Heart left ventricle (tissue), 16 donors: ENCODE measurements at places on chromosomes 12 and 14.

DNA sequence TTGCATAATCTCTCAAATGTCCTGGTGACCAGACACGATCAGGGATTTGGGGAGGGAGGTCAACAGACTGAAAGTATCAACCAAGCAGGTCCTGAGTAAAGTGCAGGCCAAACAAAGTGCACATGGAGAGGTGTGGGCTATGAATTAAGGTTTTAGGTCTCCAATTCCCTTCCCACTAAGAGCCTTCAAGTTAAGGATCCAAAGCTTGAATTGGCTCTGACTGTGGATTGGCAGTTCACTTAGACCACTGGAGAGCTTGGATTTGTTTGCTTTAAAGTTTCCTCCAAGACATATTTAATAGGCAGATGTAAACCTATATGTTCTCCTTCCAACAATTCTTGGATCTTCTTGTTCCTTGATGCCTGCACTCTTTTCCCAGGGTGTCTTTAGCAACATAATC is 129.6 kb upstream of the IGF1 start:
- DNase-seq: no peak
- H3K4me3 ChIP-seq: no peak overlapping the region
- no peaks in the 10 kb centered on the region for H3K4me1 ChIP-seq
- no peak overlapping the region for H3K27ac ChIP-seq
- H3K27me3 ChIP-seq: no peaks in the 10 kb centered on the region

DNA sequence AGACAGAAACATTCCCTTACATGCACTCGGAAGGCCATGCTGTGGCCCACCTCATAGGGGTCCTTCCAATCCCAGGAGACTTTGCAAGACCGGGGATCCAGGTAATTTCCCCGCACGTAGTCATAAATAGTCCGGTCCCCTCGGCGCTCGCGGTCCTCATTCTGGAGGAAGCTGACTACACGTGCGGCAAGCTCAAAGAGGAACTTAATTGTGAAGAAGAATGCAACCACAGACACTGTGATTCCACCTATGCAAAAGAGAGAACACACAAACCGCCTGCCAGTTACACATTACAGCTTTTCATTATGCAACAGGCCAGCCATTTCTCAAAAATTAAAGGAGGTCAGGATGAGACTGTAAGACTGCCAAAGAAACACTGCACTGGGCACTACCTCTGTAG is 28.4 kb downstream of the AREL1 start:
- peaks cover 9% of the 10 kb centered on the region for H3K4me1 ChIP-seq
- H3K36me3 ChIP-seq: peaks cover 14% of the 10 kb centered on the region
- DNase-seq: peak; percentile 31
- no peaks in the 10 kb centered on the region for H3K27me3 ChIP-seq
- no peak overlapping the region for H3K27ac ChIP-seq

DNA sequence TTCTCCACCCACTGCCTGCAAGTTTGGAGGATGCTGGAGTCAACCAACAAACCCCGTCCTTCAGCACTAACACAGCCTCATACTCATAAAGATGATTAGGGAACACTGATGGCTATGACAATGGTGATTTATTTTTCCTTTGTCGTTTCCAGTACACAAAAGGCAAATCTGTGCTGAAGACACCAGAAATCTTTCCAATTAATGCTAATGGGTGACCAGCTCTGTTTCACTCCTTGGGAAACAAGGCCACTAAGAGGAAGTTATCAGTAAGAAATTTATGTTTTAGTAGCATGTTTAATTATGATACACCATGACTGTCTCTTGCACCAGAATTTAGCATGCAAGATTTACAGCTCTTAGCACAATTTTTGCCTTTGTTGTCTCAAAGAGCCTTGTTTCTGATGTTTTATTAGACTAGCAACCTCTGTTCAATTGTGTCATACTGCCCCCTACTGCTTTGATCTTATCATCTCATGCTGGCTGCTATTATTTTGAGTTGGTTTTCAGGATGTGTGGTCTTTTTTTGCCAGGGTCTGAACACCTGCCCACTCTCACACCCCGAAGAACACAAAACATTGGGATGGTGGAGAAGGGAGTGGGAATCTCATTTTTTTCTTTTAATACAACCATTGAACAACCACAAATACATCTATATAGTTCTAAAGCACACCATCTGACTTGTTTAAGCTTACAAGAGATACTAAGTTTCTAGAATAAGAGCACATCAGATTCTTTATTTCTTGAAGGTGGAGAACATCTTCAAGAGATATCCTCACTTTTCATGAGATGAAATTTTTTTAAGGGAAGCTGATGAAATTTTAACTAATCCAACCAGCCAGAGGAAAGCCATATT is 160.9 kb downstream of the SPTSSA start:
- no peak for DNase-seq
- no peak overlapping the region for H3K4me3 ChIP-seq
- H3K27me3 ChIP-seq: no peaks in the 10 kb centered on the region
- no peaks in the 10 kb centered on the region for H3K4me1 ChIP-seq
- no peak overlapping the region for H3K27ac ChIP-seq
- H3K36me3 ChIP-seq: no peaks in the 10 kb centered on the region

DNA sequence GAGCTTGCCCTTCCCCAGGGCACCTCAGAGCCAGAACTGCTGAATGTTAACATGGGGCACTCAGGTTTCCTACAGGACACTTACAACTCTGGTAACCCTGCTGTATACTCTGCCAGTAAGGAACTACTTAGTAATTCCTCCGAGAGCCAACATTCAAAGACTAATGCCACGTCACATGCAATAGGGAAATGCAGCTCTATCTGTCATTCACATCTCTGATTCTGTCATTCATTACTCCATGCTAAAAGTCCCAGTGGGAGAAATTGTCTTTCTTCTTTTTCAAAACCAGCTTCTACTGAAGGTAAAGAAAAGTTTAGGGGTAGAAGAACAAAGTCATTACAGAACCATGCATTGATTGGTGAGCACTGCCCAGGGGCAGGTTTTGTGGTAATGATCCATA is 189.2 kb downstream of the DAD1 start:
- DNase-seq: no peak
- H3K4me1 ChIP-seq: peaks cover 7% of the 10 kb centered on the region
- H3K4me3 ChIP-seq: no peak overlapping the region
- H3K27ac ChIP-seq: no peak overlapping the region

- no peaks in the 10 kb centered on the region for H3K36me3 ChIP-seq
- H3K27me3 ChIP-seq: no peaks in the 10 kb centered on the region
- no peak for DNase-seq
- no peak overlapping the region for H3K27ac ChIP-seq
Observed at GRCh38 chr12:26548227-26548626, 284.8 kb downstream of the ITPR2 start.

DNA sequence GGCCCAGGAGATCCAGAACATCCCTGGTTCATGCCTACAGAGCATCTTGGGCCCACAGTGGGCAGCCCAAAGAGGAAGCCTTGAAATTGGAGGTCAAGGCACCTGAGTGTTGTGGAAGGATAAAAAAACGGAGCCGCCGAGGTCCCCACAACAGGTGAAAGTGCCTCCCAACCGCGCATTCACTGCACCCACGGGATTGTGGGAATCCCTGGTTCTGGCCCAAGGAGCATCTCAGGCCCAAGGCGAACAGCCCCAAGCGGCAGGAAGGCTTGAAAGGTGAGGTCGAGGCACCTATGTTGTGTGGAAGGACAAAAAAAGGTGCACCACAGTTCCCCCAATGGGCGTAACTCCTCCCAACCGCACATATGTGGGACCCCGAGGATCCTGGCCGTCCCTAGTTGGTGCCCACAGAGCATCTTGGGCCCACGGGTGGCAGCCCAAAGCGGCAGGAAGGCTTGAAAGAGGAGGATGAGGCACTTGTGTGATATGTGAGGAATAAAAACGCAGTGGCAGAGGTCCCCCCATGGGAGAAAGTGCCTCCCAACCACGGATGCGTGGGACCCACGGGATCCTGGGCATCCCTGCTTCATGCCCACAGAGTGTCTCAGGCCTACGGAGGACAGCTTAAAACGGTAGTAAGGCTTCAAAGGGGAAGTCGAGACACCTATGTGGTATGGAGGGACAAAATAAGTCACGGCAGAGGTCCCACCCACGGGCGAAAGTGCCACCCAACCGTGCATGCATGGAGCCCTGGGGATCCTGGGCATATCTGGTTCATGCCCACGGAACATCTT is 583.9 kb downstream of the ALG10 start:
- H3K4me1 ChIP-seq: no peaks in the 10 kb centered on the region
- H3K36me3 ChIP-seq: no peaks in the 10 kb centered on the region
- DNase-seq: no peak
- no peak overlapping the region for H3K4me3 ChIP-seq
- H3K27me3 ChIP-seq: no peaks in the 10 kb centered on the region

DNA sequence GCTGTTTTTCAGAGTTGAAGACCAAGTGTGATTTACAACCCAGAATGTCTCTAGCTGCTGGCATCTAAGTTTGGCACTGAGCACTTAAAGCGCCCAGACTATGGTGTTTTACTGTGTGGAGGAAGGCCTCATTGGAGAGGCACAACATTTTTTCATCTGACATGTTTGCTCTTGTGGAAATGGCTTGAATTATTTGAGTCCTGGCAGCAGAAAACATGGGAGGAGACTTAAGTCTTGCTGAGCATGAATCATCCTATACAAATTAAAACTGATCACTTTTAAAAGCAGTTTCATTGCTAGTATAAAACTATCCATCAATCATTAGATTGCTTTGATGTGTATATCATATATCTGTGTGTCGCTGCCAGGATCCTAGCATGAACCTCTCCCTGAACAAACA is 85.9 kb upstream of the REP15 start:
- H3K4me3 ChIP-seq: no peak overlapping the region
- H3K4me1 ChIP-seq: peaks cover 74% of the 10 kb centered on the region
- no peak for DNase-seq
- no peak overlapping the region for H3K27ac ChIP-seq
- no peaks in the 10 kb centered on the region for H3K36me3 ChIP-seq

DNA sequence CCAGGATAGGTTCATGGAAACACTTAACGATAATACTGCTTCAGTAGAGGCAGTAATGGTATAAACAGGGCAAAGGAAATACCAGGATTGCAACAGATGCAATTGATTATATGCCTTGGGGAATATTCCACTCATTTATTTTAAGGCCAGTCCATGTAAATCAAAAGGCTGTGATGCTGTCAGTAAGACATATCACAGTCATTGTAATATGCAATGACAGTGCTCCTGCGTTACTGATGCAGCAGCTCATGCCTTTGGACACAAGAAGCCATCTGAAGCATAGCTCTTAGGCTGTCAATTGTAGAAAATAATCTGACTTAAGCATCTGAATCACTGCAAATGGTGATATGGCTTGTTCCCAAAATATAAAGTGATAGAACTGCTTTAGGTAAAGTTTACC is 674.8 kb downstream of the TMTC2 start:
- no peaks in the 10 kb centered on the region for H3K27me3 ChIP-seq
- H3K27ac ChIP-seq: no peak overlapping the region
- no peaks in the 10 kb centered on the region for H3K4me1 ChIP-seq
- DNase-seq: no peak
- no peaks in the 10 kb centered on the region for H3K36me3 ChIP-seq

GRCh38 chr12:125981610-125982253 is 916.5 kb downstream of the AACS start:
- no peak overlapping the region for H3K4me3 ChIP-seq
- peaks cover 31% of the 10 kb centered on the region for H3K27me3 ChIP-seq
- H3K36me3 ChIP-seq: no peaks in the 10 kb centered on the region
- no peak for DNase-seq
- no peaks in the 10 kb centered on the region for H3K4me1 ChIP-seq

DNA sequence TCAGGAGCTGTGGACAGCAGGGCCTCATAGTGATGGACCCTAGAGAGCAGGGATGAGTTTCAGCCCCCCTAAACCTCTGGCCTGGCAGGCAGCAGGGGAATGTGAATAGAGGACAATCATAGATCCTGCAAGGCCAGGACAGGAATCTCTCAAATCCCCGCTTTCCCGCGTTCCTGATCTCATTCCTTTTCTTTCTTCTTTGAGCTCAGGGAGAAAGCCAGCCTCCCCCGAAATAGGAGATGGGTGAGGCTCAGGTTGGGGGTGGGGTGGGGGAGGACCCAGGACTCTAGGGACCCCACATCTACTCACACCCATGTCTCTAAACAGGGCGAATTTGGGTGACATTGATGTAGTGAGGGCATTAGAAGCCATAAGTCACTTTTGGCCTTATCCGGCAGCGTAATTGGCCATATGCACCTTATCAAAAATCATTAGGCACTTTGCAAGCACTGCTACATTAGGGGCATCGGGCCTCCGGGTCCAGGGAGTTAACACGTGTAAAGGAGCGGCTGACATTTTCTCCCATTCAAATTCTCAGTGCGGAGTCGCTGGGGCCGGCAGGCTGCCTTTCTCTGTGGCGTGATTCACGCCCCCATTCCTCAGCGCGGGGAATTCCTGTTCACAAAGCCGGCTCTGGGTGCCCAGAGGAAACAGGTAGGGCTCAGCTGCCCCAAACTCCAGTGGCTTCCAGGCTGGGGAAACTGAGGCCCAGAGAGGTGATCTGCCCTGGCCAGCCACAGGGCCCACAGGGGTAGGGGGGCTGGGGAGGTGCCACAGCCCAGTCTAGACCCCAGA is 1.5 kb downstream of the LHX5 start:
- peaks cover 100% of the 10 kb centered on the region for H3K27me3 ChIP-seq
- peaks cover 15% of the 10 kb centered on the region for H3K4me1 ChIP-seq
- H3K4me3 ChIP-seq: no peak overlapping the region
- DNase-seq: no peak

DNA sequence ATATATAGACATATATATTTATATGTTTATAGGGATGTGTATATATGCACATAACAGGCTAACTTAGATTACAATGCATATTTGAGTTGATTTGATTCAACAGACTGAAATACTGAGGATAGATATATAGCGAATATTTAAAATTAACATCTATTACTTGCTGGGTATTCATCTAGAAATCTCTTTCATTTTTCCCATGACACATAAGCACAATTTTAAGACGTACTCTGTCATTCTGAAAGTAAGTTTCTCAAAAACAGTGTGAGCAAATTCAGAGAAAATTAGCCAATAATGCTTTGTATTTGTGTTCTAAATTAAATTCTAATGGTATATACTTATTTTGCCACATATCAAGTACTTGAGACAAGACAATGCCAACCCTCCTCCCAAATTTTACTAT is 907.5 kb upstream of the MDGA2 start:
- H3K27me3 ChIP-seq: no peaks in the 10 kb centered on the region
- no peak for DNase-seq
- no peaks in the 10 kb centered on the region for H3K36me3 ChIP-seq
- H3K4me1 ChIP-seq: no peaks in the 10 kb centered on the region
- H3K4me3 ChIP-seq: no peak overlapping the region

- H3K4me3 ChIP-seq: no peak overlapping the region
- no peak overlapping the region for H3K27ac ChIP-seq
- no peak for DNase-seq
- no peaks in the 10 kb centered on the region for H3K4me1 ChIP-seq
- no peaks in the 10 kb centered on the region for H3K27me3 ChIP-seq
Observed at GRCh38 chr12:14076538-14076937, 95.1 kb upstream of the GRIN2B start.
